Epithelial cell of proximal tubule (primary cell): ENCODE measurements at places on chromosomes 2 and 18.

DNA sequence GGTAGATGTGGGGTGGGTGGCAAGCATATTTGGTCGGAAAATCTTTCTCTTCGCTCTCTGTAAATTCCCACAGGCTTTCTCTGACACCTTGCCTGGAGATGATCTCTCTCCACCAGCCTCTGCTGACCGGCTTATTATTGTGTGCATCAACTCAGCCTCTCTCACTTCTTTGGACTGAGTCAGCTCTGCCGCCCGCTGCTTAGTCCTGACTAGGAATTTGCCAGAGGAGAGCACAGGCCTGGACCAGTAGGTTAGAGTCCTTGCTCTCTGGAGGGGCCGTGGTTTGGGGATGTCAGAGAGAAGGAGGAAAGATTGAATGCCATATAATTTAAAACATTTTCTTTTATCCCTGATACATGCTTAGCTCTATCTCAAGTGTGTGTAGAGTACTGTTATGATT, 242.6 kb upstream of the THSD7B start:
- no peak for DNase-seq

GRCh38 chr2:203688798-203689197, 17.6 kb upstream of the CD28 start:
- DNase-seq = no peak

GRCh38 chr2:193895226-193895625, 1700.5 kb upstream of the TMEFF2 start:
- no peak for DNase-seq

DNA sequence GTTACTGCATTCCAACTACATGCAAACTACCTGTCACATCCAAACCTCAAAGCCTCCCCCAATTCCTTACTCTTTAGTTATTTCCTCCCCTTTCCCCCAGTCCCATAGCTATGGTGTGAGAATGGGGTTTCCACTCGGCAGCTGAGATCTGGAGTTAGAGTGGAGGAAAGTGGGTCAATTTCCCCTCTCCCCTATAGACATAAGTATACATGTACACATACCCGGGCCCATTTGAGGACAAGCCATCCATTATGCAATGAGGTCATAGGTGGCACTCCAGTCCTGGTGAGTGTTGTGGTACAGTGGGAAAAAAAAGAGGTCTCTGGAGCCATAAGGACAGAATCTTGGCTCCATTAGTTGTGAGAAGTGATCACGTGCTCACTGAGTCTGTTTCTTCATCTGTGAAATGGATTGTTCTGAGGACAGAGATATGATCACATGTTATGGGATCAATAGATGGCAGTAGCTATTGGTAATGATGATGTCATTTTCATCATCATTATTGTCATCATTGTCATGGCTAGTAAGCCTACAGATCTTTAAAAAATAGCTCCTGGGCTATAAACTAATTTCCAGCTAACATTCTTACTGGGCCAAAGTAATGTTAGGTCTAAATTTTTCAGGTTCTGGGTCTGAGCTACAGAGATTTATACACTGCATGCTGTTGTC, 119.0 kb downstream of the BCL2L11 start:
- DNase-seq = no peak

GRCh38 chr2:217614498-217614897, 388.3 kb downstream of the TNS1 start:
- no peak for DNase-seq
